Activated T-helper 2 cell treated with anti-CD3 and anti-CD28 coated beads, Interferon-gamma antibody, Interleukin-2, Interleukin-4, amounts not matched to agents 10 μg/mL and 5 μg/mL and 100 μg/mL, durations not matched to agents 14 hours and 24 hours and 36 hours (primary cell): ENCODE measurements at places on chromosomes 7 and 10.

GRCh38 chr10:11863353-11864109 lies 40.4 kb downstream of the PROSER2 start:
- H3K27me3 ChIP-seq: peaks cover 67% of the 10 kb centered on the region
- peak overlapping the region; percentile 48 for H3K27ac ChIP-seq
- H3K4me3 ChIP-seq: no peak overlapping the region
- H3K36me3 ChIP-seq: no peaks in the 10 kb centered on the region
- DNase-seq: peak; percentile 69
- peaks cover 21% of the 10 kb centered on the region for H3K4me1 ChIP-seq

- peaks cover 39% of the 10 kb centered on the region for H3K27me3 ChIP-seq
- H3K4me3 ChIP-seq: no peak overlapping the region
- H3K27ac ChIP-seq: no peak overlapping the region
- H3K4me1 ChIP-seq: peaks cover 16% of the 10 kb centered on the region
Observed at GRCh38 chr7:156929789-156930539, 19.5 kb upstream of the NOM1 start.

DNA sequence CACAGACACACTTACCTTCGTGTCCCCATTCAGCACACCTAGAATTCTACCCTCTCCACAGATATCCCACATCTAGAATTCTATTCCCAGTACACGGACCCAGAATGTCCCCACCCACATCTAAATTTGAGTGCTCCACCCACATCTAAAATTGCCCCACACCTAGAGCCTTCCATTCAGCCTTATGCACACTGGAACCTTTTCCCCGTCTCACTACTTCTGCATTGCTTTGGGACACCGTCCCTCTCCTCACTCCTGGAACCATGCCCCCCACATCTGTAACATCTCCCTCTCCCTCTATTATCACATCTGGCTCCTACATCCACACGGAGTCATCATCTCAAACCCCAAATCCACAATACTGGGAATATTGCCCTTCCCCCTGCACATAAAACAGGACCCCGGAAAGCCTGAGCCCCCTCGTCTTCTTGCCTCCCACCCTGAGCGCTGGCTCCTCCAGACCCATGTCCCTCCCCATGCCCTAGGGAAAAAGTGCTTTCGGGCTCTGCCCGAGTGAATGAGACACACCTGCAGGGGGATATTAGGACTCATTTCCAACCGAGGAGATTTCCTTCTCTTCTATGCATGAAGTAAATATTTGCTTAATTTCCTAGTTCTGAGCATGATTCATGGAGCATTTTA lies 125.8 kb upstream of the UNC5B start:
- no peaks in the 10 kb centered on the region for H3K36me3 ChIP-seq
- H3K4me1 ChIP-seq: no peaks in the 10 kb centered on the region
- DNase-seq: peak; percentile 4
- H3K27me3 ChIP-seq: no peaks in the 10 kb centered on the region

DNA sequence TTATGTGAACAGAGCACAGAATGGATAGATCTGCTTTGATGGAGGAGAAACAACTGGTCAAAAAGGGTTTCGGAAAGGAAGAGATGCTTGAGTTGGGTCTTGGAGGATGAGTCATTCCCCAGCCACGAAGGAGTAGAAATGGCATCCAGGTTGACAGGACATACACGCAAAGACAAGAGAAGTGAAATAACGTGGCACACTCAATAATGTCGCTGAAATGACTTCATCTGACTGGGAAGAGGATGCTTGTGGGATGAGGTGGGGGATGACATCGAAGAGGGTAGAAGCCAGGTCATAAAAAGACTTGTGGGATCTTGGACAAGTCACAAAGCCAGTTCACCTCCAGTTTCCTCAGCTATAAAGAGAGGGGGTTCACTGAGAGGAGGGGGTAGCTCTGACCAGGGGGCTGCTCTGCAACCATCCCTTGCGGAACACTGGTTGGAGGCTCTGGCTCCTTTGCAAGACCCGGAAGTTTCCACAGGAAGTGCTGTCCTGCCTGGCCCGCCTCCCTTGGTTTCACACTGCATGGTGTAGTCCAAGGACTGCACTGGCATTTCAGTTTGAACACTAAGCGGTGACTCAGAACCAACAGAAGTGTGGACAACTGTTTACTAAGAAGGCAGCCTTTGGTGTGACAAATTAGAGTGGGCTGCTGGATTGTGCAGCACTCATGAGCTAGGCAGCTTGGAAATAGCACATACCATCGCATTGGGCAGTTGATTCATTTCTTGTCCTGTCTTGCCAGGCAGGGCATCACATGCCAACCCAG lies 189.9 kb upstream of the ADO start:
- peaks cover 79% of the 10 kb centered on the region for H3K4me1 ChIP-seq
- DNase-seq: no peak
- no peak overlapping the region for H3K4me3 ChIP-seq
- no peaks in the 10 kb centered on the region for H3K36me3 ChIP-seq

- no peaks in the 10 kb centered on the region for H3K36me3 ChIP-seq
- DNase-seq: no peak
- H3K4me3 ChIP-seq: peak overlapping the region; percentile 96
Observed at GRCh38 chr7:33129806-33130153, 416 bp downstream of the BBS9 start.

- no peaks in the 10 kb centered on the region for H3K27me3 ChIP-seq
- no peak overlapping the region for H3K4me3 ChIP-seq
- no peaks in the 10 kb centered on the region for H3K36me3 ChIP-seq
- DNase-seq: no peak
Observed at GRCh38 chr7:53350241-53350640, 314.8 kb downstream of the POM121L12 start.

DNA sequence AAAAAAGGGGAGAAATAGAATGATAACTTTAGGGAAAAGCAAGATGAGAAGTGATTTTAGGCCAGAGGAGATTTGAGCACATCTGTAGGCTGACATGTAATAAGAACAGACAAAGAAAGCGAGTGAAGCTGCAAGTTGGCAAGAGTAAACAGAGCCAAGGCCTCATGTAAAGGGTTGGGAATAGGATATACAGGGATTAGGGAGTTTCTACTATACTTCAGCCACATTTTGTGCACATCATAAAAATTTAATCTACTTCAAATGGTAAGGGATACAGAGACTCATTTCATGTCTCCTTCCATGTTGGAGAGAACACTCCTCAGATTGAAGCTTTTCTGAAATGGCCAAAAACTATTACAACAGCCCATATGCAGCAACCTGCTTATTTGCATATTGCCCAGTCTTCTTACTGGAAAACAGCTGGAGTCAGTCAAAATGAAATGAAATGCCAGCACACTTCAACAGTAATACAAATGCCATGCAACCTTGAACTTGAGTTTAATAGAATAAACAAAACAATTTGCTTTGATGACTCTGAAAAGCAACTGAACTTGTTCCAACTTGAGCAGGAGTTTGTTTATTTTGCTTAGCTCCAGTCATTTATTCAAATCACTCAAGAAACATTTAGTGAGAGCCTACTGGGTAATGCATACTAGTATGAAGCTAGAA lies 49.9 kb downstream of the NRCAM start:
- H3K4me3 ChIP-seq: no peak overlapping the region
- no peak for DNase-seq
- H3K36me3 ChIP-seq: no peaks in the 10 kb centered on the region
- H3K27ac ChIP-seq: no peak overlapping the region
- no peaks in the 10 kb centered on the region for H3K4me1 ChIP-seq

DNA sequence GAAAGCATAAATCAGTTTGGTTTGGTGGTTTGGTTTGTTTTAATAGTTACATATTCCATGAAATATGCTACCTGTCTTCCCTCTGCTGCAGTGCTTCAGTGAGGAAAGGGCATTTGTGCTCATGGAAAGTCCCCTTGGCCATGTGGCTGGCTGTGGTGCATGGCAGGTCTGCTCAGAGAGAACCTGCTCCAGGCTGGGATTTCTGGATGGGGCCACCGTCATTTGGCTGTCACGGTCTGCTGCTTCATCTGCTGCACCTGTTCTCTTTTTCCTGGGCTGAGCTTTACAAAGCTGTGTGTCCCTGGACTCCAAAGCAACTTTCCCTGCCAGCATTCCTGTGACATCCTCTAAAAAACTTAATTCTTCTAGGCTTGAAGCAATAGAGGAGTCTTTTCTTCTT lies 8.9 kb downstream of the CDK14 start:
- no peak overlapping the region for H3K4me3 ChIP-seq
- peaks cover 28% of the 10 kb centered on the region for H3K27me3 ChIP-seq
- no peaks in the 10 kb centered on the region for H3K36me3 ChIP-seq
- no peak for DNase-seq
- H3K27ac ChIP-seq: no peak overlapping the region
- H3K4me1 ChIP-seq: peaks cover 3% of the 10 kb centered on the region

- no peak for DNase-seq
- no peaks in the 10 kb centered on the region for H3K36me3 ChIP-seq
- H3K27ac ChIP-seq: no peak overlapping the region
- H3K4me3 ChIP-seq: no peak overlapping the region
- H3K4me1 ChIP-seq: no peaks in the 10 kb centered on the region
Observed at GRCh38 chr7:107977048-107977447, 25.9 kb downstream of the LAMB1 start.

GRCh38 chr7:151167197-151167961 lies at the start of gene GBX1:
TSS of gene GBX1 (minus strand) at chr7:151167694. CDS start at chr7:151167548, 146 bp downstream.
- peak within 1 kb of the TSS; percentile 62 for H3K4me3 ChIP-seq
- H3K36me3 ChIP-seq: no peaks in the 10 kb centered on the region
- no peak for DNase-seq

DNA sequence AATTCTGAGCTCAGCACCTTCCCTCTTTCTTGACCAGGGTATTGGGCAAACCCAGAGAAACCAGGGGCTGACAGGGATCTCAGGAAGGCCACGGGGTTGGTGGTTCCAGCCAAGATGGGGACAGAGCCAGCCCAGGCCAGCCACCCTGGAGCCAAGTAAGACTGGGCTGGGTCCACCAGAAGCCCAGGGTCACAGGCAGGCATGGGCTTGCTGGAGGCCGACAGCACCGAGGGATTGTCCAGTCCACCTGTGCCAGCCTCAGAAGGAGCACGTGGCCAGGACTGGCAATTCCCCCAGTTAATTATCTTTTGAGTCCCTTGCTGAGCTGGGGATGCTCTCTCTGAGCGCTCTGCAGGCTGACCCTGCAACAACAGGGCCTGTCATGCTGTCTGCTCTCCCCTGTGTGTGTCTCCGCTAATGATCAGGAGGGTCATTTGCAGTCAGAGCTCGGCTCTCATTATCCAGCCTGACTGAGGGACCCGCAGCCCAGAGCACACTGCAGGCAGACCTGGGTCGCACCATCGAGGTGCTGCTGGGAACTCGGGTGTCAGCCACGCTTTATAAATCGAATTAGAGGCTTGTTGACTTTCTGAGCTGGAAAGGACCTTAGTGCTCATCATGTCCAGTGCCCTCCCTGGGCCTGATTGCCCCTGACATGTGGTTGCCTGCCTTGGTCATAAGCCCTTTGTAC lies 69.5 kb upstream of the PPIF start:
- H3K36me3 ChIP-seq: peaks cover 44% of the 10 kb centered on the region
- H3K27ac ChIP-seq: no peak overlapping the region
- DNase-seq: no peak
- H3K4me3 ChIP-seq: no peak overlapping the region
- H3K27me3 ChIP-seq: no peaks in the 10 kb centered on the region
- H3K4me1 ChIP-seq: peaks cover 5% of the 10 kb centered on the region

GRCh38 chr10:61981460-61981859 lies 80.0 kb downstream of the ARID5B start:
- H3K27ac ChIP-seq: no peak overlapping the region
- H3K36me3 ChIP-seq: peaks cover 62% of the 10 kb centered on the region
- no peak overlapping the region for H3K4me3 ChIP-seq

- peaks cover 4% of the 10 kb centered on the region for H3K27me3 ChIP-seq
- H3K4me3 ChIP-seq: peak overlapping the region; percentile 83
- peak overlapping the region; percentile 43 for H3K27ac ChIP-seq
- peaks cover 12% of the 10 kb centered on the region for H3K36me3 ChIP-seq
- DNase-seq: no peak
- peaks cover 33% of the 10 kb centered on the region for H3K4me1 ChIP-seq
Observed at GRCh38 chr10:119726676-119727261, 919 bp downstream of the INPP5F start.

GRCh38 chr10:26869528-26869927 lies 8.8 kb upstream of the ABI1 start:
- H3K27me3 ChIP-seq: peaks cover 9% of the 10 kb centered on the region
- peaks cover 6% of the 10 kb centered on the region for H3K4me1 ChIP-seq
- DNase-seq: no peak
- H3K27ac ChIP-seq: no peak overlapping the region
- H3K36me3 ChIP-seq: no peaks in the 10 kb centered on the region

GRCh38 chr10:123244747-123245146 lies 90.5 kb downstream of the BUB3 start:
- DNase-seq: no peak
- peaks cover 14% of the 10 kb centered on the region for H3K4me1 ChIP-seq
- no peaks in the 10 kb centered on the region for H3K36me3 ChIP-seq
- H3K27me3 ChIP-seq: no peaks in the 10 kb centered on the region
- no peak overlapping the region for H3K27ac ChIP-seq

DNA sequence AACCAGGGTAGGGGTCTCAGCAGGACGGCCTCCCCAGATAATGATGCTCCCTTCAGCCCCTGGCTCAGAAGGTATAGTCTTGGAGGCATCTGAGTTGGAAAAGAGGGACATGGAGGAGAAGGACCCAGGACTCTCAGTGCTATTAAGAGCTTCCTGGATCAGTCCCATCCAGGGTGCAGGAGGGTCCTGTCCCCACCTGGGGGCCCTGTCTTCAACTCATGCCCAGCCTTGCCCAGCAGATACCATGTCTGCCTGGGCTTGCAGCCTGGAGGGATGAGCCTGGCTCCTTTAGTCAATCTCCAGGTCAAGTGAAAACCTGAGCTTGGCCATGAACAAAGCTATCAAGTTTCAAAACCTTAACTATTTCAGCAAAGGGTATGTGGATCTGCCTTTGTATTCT lies 67.6 kb downstream of the PRTFDC1 start:
- H3K27ac ChIP-seq: no peak overlapping the region
- peaks cover 32% of the 10 kb centered on the region for H3K4me1 ChIP-seq
- H3K4me3 ChIP-seq: no peak overlapping the region
- H3K27me3 ChIP-seq: no peaks in the 10 kb centered on the region
- no peak for DNase-seq

GRCh38 chr7:142881586-142882337 lies 3.8 kb downstream of the TRPV6 start:
- no peaks in the 10 kb centered on the region for H3K36me3 ChIP-seq
- H3K27me3 ChIP-seq: peaks cover 14% of the 10 kb centered on the region
- H3K4me1 ChIP-seq: no peaks in the 10 kb centered on the region
- H3K27ac ChIP-seq: no peak overlapping the region
- no peak for DNase-seq

DNA sequence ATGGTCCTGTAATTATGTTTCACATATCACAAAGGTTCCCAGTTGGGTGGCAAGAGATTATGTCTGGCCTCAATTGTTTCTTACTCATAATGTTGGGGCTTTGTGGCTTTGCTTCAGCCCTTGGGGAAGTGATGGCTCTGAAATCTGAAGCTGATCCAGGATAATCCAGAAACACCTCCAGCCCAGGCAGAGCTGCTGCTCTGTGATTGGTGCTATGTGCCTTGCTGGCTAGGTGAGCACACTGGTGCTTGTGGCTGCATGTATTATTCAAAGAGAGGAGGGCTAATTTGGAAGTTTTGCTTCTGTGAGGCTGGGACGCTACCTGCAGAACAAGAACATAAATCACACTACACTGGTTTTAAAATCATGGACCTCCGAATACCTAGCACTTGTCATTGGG lies 346.6 kb upstream of the MGMT start:
- peaks cover 9% of the 10 kb centered on the region for H3K4me1 ChIP-seq
- no peak for DNase-seq
- H3K27me3 ChIP-seq: peaks cover 12% of the 10 kb centered on the region
- no peak overlapping the region for H3K27ac ChIP-seq
- H3K4me3 ChIP-seq: no peak overlapping the region

GRCh38 chr10:18649364-18649959 lies 1.9 kb downstream of the NSUN6 start:
- H3K27ac ChIP-seq: peak overlapping the region; percentile 93
- peaks cover 33% of the 10 kb centered on the region for H3K4me1 ChIP-seq
- peak overlapping the region; percentile 91 for H3K4me3 ChIP-seq
- no peak for DNase-seq
- peaks cover 17% of the 10 kb centered on the region for H3K36me3 ChIP-seq

GRCh38 chr7:151056283-151056665 lies 1.4 kb downstream of the CDK5 start:
- H3K27me3 ChIP-seq: no peaks in the 10 kb centered on the region
- H3K27ac ChIP-seq: no peak overlapping the region
- no peak for DNase-seq
- H3K36me3 ChIP-seq: peaks cover 14% of the 10 kb centered on the region
